ENCODE measurements at places on chromosomes 1 and 21.

DNA sequence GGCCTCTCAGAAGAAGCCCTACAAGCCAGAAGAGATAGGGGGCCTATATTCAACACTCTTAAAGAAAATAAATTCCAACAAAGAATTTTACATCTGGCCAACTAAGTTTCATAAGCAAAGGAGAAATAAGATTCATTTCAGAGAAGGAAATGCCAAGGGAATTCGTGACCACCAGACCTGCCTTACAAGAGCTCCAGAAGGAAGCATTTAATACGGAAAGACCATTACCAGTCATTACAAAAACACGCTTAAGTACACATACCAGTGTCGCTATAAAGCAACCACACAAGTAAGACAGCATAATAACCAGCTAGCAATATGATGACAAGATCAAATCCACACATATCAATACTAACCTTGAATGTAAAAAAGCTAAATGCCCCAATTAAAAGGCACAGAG lies 704.9 kb upstream of the CHRM3 start:
- DNase-seq, result peak; percentile 70

DNA sequence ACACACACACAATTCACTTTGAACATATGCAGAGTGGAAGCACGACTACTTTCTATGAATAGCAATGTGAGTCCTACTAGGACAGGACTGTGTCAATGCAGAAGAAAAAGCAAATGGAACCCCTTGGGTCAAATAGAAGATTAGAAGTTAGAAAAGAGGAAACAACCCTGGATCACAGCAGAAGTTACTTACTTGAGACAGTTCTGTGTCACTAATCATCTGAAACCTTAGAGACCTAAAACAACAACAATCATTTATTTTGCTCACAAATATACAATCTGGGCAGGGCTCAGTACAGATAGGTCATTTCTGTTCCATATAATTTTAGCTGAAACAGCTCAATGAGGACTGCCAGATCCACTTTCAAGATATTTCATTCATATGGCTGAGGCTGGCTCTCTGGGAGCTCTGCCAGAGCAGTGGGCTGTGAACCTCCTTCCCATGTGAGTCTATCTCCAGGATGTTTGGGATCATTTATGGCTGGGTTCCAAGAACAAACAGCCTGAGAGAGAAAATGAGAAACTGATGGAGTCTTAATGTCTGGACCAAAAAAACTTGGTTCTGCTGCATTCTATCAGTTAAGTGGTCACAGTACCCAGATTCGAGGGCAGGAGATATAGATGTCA lies 42.5 kb upstream of the IL10 start:
- peak; percentile 86 for DNase-seq

DNA sequence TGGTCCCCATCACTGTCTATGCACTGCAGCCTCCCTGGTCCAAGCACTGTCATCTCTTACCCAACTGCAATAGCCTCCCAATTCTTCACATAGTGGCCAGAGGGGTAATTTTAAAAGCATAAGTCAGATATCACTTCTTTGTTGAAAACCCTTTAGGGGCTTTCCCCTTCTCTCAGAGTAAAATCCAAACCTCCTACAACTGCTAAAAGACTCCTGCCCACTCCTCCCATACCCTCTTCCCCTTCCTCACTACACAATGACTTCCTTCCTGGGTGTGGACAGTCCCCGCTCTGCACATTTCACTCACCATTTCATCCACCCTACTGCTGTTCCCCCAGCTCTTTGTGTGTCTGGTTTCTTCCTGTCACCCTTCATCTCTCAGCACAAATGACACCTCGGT lies 8.3 kb downstream of the MCOLN2 start:
- no peak for DNase-seq

DNA sequence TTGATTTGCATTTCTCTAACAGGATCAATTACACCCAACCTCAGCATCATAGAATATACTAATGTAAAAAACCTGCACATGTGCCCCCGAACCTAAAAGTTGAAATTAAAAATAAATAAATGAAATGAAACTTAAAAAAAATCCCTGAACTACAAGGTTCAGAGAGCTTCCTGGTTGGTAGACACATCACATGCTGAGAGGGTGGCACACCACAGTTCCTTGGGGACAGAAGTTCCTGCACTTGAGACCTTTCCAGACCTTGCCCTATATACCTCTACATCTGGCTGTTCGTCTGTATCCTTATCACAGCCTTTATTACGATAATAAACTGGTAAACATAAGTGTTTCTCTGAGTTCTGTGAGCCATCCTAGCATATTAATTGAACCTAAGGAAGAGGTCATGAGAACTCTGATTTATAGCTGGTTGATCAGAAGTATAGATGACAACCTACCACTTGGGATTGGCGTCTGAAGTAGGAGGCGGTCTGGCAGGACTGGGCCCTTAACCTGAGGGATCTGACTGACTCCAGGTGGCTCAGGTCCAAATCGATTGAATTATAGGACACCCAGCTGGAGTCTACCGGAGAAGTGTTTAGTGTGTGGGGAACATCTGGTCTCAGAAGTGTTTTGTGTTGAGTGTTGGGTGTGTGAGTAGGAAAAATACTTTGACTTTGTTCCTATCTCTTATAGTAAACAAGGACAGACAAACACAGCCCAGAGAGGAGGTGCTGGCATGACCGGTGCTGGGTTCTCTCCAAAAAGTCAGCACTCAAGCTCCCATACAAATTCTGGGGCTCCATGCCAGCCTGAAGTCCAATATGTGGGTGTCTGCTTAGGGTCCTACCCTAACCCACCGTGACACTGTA lies 19.0 kb downstream of the C1orf115 start:
- no peak for DNase-seq

DNA sequence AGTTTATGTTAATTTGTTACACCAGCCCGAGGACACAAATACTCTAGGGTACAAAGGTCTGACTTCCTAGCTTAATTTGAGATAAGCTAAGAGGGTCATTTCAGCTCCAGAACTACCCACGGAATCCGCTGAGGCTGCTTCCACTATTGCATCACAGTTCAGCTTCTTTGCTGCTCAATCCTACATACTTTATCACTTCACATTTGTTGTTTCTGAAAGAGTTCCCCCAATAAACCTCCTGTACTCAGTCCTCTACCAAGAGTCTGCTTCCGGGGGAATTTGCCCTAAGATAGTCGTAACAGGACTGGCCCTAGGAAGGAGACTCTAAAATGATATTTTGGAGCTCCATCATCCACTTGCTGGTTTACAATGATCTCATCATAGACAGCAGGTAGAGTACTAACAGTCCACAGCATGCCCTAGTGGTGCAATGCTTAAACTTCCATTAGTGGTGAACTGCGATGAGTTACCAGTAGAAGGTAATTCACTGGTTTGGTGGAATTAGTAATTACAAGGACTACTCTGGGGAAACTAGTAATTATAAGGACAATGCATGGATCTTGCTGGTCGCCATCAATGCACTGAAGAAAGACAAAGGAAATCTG lies 229.3 kb downstream of the USH2A start:
- DNase-seq, result no peak

DNA sequence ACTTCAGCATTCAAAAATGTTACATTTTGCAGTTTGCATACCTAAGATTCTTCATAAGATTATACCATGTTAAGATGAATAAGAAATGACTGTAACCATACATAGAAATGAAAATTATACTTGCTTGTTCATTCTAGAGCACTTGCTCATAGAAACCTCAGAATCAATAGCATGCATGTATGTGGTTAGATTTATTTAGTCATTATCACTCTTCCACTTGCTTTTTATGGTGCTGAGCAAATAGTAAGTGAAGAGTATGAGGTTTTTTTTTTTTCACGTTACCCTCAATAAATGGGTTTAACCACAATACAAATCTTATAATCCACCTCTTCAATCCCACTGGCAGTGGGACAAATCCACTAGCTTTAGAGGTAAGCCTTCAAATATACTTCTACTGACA lies 84.7 kb downstream of the LRRC53 start:
- DNase-seq, result peak; percentile 78

GRCh38 chr1:79105500-79105899 lies 99.0 kb upstream of the ADGRL4 start:
- DNase-seq, result no peak

GRCh38 chr21:22725436-22725835 lies 1727.2 kb downstream of the NCAM2 start:
- no peak for DNase-seq

- DNase-seq, result peak; percentile 71
Measured at GRCh38 chr1:33880305-33880704, 16.4 kb downstream of the HMGB4 start.

DNA sequence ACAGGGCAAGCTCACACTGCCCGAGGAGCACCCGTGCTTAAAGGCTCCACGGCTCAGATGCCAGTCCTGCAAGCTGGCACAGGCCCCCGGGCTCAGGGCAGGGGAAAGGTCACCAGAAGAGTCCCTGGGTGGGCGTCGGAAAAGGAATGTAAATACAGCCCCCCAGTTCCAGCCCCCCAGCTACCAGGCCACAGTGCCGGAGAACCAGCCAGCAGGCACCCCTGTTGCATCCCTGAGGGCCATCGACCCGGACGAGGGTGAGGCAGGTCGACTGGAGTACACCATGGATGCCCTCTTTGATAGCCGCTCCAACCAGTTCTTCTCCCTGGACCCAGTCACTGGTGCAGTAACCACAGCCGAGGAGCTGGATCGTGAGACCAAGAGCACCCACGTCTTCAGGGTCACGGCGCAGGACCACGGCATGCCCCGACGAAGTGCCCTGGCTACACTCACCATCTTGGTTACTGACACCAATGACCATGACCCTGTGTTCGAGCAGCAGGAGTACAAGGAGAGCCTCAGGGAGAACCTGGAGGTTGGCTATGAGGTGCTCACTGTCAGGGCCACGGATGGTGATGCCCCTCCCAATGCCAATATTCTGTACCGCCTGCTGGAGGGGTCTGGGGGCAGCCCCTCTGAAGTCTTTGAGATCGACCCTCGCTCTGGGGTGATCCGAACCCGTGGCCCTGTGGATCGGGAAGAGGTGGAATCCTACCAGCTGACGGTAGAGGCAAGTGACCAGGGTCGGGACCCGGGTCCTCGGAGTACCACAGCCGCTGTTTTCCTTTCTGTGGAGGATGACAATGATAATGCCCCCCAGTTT lies 1.3 kb downstream of the CELSR2 start:
- no peak for DNase-seq

Measured in fibroblast of skin of right biceps (primary cell).